ENCODE measurements at places on chromosomes 1 and 21.

GRCh38 chr1:59343576-59343840 is 46.6 kb downstream of the FGGY start:
- DNase-seq = no peak

DNA sequence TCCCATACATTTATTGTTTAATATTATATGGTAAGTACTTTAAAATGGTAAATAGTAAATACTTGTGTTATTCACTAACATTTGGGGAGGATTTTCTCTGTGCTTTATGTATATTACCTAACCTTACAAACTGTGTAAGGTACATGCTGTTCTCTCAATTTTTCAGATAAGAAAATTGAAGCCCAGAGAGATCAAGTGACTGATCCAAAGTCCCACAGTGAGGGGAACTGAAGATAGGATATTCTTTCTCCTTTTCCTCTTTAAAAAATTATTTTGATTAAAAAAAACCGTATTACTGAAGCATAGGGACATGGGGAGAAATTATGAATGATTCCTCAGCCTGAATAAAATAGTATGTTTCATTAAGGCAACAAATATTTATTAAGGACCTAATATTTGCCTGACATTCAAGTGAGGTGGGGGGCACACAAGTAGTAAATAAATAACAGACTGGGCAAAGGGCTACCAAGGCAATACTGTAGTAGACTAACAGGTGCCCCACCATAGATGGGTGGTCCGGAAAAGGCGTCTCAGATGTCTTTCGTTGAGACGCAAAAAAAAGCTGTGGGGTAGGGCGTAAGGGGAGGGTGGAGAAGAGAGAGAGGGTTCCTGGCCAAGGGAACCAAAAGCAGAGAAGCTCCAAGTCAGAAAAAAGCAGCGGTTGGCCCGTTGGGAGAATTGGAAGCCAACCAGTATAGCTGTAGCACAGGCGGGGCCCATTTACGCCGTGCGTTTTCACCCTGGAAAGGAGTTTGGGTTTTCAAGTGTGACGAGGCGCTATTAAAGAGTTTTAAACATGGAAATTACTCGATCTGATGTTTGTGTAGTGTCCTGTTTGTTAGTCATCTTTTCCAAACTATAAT is 944 bp upstream of the AGO3 start:
- DNase-seq = peak; percentile 12

DNA sequence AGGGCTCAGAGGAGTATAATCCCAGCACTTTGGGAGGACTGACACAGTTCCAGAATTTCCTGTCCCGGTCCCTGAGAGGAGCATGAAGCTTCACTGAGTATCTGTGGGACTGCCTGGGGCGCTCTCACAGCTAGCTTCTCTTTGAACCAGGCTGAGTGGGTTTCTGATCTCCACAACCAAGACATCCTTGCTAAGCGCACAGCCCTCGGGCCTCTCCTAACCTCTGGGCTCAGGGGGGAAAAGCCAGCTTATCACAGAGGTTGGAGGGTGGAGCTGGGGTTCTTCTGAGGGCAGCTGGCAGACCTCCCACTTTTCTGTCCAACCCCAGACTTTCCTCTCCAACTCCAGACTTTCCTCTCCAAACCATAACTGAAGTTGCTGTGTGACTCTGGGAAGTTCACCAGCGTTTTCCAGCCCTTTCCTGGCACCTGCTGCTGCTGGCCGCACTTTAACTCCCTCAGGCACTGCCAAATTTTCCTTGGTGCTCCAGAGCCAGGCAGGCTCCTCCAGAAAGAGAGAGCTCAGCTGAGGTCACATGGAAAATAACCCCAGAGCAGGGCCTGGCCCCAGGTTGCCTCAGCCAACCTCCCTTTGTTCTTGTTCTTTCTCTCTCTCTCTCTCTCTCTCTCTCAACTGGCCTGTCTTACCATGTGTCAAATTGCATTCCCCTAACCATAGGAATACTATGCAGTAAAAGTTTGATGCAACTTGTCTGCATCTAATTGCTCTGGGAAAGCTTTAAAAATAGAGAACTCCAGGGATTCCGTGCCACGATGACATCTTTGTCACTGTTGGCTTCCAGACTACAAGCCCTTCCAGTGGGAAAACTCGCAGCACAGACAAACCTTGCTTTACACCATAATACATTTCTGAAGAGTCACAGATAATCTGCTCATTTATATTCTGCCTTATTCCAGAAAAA is 49.5 kb downstream of the OLFML2B start:
- no peak for DNase-seq

DNA sequence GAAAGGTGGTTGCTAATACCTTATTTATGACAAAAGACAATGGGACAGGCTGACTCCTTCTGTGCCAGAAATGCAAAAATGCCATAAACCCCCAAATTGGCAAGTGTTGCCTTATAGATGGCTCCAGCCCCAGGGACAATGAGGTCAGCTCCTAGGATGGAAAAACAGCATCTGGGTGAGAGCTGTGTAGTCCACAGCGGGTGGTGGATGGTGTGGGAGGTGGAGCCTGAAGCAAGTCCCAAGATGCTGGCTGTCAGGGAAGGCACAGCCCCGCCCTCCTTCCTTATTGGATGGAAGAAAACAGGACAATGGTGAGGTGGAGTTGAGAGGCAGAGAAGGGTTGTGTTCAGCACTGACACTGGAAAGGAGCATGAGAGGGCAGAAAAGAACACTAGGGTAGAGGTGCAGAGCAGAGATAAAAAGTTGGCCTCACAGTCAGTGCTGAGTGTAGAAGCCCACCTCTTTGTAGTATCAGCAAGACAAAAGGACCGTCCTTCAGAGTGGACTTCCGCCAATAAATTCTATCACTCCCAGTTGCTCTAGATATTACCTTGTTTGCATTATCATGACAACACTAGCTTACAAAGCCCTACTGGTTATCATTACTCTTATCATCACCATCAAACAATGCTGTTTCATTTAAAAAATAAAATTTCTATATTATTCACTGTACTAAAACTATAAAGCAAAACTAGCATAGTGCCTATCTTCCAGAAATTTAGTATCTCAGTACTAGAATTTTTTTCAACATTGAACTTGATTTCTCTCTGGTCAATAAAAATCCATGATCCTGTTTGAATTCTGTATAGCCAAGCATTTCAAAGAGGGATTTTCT is 3.7 kb upstream of the SDE2 start:
- peak; percentile 26 for DNase-seq

DNA sequence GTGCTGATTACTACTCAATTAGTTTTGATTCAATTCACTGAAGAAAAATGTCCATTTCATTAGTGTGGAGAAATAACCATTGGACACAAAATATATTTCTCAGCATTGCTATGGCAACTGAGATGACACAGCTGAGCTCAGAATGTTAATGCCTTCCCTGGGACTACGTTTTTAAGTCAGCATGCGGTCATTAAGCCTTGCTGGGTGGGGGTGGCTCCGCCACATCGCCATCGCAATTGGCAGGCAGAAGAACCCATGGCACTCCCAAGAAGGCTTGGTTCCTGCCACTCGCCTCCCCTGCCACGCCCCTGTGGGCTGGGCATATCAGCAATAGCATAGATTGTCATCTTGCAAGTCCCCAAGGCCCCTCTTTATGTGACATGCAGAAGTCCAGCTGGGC is 256.7 kb upstream of the CAMK1G start:
- no peak for DNase-seq

DNA sequence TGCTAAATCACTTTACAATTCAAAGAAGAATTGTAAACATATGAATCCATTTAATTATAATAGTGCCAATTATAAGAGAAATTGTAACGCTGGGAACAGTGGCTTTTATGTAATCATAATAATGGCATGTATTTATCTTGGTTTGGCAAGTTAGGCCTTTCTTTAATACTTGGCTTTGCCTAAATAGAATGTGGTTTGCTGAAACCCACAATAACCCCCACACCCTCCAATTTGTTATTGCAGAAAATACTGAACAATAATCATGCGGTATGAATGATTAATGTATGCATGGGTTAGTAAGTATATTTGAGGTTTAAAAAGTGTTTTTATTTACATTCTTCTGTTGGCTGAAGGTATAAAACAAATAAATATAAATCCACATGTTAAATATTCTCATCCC is 138.2 kb downstream of the NFIA start:
- DNase-seq = no peak

DNA sequence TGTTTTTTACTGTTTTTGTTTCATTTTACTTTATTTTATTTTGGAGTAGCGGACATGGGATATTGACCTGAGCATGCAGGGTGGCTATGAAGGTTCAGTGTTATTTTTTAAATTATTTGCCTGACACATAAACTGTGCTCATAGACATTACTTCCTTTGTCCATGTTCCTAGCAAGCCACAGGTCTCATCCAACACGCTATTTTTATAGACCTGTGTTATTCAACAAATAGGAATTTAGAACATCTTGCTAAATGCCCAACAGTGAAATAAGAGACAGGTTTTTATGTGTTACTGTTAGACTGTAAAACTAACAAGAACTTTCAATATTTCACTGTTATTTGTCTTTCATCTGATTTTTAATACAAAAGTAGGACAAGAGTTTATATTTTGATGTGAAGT is 756.4 kb downstream of the KCNT2 start:
- DNase-seq = no peak

DNA sequence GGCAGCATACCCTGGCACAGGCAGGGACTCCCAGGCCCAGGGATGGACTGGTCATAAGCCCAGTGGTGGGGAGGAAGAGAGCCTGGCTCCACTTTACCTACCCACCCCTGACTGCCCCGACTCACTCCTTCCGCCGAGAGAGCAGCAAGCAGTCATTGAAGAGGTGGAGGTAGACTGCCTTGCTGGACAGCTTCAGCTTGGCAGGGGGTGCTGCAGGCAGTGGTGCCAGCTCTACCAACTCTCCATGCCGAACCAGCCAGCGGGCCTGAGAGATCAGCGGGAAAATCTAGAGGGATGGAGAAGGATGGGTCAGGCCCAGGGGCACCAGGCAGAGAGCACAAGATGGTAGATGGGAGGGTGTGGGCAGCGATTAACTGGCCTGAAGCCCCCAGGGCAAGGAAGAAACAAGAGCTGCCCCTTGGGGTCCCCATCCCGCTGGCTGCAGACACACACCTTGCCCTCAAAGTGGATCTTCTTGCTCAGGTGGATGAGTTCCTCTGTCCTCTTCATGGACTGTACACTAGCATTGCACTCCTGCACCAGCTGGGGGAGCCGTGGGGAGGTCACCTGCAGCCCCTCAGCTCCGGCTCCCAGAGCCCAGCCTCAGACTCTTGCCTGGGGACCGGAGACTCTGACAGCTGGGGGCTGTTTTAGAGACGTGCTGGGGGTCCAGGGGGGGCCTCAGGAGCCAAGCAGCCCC is 7.7 kb downstream of the ARHGEF19 start:
- no peak for DNase-seq

DNA sequence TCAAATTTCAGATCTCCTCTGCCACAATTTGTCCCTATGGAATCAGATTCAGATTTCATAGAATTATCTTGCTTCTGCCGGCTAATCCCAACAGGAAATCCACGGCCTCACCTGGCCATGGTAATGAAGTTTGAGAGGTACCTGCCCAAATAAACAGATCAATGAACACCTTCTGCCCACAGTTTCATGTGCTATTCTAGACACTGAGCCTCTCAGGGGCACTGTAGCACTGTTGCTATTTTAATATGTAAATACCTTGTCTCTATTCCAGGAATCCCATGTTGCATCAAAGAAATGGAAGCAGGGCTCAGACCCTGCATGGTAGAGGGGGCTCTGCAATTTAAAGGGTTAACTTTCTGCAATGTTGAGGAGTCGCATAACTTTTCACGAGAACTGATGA is 593.1 kb downstream of the PTBP2 start:
- no peak for DNase-seq

GRCh38 chr1:56973923-56974742 is 8.3 kb upstream of the C8B start:
- DNase-seq = no peak

GRCh38 chr1:210407207-210407886 is 78.6 kb downstream of the HHAT start:
- peak; percentile 79 for DNase-seq

DNA sequence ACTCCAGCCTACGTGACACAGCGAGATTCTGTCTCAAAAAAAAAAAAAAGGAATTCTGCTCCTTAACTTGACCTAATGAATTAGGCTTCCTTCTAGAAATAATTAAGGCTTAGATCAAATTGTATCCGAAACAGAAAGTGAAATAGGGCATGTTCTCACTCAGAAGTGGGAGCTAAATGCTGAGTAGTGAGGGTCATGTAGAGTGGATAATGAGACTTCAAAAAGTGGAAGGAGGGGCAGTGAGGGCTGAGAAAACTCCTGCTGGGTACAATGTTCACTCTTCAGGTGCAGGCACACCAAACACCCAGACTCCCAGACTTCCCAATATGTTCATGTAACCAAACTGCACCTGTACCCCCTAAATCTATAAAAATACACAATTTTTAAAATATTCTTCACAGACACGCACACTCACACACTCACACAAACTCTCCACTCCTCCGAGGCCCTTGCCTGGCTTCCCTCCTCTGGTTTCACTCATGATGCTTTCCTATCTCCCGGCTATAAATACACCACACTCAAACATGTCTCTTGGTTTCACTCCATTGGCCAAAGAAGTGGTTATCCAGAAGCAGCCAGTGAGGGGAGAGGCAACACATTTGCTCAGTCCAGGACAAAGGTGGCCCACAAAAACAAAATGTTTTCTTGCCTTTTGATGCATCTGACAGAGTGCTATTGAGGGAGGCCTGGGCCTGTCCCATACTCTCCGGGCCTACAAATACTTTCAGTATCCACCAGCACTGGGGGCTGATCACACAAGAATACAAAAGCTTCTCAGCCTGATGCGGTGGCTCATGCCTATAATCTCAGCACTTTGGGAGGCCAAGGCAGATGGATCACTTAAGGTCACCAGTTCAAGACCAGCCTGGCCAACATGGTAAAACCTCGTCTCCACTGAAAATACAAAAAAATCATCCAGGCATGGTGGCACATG is 249.2 kb downstream of the TOMM20 start:
- no peak for DNase-seq

GRCh38 chr1:81298266-81298665 is 502.5 kb upstream of the ADGRL2 start:
- DNase-seq = no peak

- no peak for DNase-seq
Observed at GRCh38 chr1:227908359-227908758, 39.4 kb downstream of the WNT9A start.

Data from neural crest cell (in vitro differentiated cells).